Nephron progenitor cell (in vitro differentiated cells): ENCODE measurements at places on chromosomes 16 and 17.
A peak's percentile ranks its signal among the peaks of the same experiment; 100 is the strongest.

DNA sequence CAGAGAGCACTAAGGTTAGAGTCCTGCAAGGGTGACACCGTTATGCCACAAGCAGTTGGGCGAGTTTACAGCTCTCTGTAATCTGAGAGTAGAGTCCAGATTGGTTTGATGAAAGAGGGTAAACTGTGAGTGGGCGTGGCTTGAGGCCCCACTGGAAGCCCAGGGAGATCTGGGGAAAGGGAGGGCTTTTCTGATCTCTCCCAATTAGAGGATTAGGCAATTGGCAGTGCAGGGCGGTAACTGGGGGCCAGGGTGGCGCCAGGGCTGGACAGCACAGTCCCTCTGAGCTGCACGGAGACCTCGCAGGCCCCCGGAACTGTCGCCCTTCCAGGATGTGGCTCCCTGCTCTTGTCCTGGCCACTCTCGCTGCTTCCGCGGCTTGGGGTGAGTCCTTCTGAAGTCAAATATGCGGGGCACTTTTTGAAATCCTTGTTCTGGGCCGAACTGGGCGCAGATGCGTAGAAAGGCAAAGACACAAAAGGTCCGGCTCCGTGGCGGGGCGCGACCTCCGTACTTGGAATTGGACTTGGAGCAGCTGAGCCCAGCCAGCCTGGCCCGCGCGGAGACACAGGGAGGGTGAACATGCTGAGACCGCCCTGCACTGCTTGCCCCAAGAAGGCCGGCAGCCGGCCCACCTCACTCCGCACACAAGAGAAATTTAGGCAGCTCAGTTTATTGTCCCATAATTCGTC lies 72.4 kb downstream of the CES1 start:
- DNase-seq = peak; percentile 72

GRCh38 chr16:89025636-89026035 lies 48.6 kb upstream of the CBFA2T3 start:
- no peak for DNase-seq

DNA sequence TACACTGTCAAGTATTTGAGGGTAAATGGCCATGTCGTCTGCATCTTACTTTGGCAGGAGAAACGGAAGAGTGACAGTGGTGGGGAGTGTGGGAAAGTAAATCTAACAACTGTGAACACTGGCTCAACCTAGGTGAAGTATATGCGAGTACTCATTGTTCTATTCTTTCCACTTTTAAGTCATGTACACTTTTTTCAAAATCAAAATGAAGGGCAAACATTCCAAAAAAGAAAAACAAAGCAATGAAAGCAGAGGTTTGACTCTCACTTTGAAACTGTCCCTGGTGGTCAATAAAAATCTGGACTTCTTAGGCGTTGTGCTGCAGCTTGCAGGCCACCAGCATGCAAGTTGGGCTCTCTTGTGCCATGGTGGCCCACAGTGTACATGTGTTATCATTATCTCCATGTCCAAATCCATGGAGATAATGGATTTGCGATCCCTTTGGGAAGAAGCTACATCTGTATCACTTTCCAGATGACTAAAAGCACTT lies 32.7 kb downstream of the STAT5B start:
- no peak for DNase-seq

DNA sequence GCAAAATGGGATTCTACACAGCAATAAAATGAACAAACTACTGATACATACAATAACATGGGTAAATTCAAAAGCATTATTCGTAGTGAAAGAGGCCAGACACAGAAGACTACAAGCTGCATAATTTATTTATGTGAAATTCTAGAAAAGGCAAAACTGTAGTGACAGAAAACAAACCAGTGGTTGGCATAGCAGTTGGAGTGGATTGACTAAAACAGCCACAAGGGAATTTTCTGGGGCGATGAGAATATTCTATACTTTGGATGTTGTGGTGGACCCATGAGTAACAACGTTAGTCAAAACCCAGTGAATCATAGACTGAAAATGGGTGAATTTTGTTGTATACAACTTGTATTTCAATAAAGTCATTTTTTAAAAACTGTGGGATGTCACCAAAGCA lies 63.2 kb upstream of the RPL38 start:
- DNase-seq = no peak

DNA sequence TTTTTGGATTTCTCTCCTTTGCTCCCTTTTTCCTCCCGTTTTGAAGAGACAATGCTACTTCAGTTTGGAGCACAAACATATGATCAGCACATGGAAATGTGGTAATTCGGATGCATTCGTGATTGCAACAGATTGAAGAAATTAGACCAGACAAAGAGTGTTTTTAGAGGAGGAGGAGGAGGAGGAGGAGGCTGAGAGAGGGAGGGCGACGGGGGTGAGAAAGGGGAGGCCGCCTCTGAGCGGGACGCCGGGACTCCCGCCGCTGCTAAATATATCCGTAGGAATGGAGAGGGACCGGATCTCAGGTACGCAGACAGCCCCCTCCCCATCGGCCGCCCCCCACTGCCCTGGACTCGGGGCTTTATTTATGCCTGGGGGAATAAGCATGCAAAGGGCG lies 179.3 kb downstream of the SEC14L1 start:
- no peak for DNase-seq

- DNase-seq = no peak
These were observed 1.8 kb upstream of the PRSS53 start for GRCh38 chr16:31090540-31090939.

GRCh38 chr16:68739964-68740627 lies 3.0 kb downstream of the CDH1 start:
- no peak for DNase-seq

- DNase-seq = no peak
These were observed 133.8 kb upstream of the FAM20A start for GRCh38 chr17:68734931-68735330.

DNA sequence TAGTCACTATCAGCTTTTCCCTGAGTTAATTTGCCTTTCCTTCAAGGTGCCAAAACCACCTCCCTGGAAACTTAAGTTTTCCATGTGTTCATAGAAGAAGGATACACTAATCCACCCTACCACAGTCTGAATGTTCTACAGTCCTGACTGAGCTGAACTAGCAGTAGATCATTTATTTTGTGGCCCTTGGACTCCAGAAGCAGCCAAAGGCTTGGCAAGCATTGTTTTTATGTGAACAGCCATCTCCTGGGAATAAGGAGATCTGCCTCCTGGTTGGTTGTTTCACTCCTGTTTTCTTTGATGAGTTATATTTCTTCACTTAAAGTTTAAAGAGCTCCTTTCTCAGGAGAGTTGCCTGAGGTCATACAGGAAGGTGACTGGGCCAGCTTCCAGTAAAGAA lies 634.6 kb upstream of the SOX9 start:
- no peak for DNase-seq
